ENCODE measurements at places on chromosomes 11 and 22.

- DNase-seq: no peak
These were observed 245.3 kb downstream of the FAM76B start for GRCh38 chr11:95544095-95544856.

DNA sequence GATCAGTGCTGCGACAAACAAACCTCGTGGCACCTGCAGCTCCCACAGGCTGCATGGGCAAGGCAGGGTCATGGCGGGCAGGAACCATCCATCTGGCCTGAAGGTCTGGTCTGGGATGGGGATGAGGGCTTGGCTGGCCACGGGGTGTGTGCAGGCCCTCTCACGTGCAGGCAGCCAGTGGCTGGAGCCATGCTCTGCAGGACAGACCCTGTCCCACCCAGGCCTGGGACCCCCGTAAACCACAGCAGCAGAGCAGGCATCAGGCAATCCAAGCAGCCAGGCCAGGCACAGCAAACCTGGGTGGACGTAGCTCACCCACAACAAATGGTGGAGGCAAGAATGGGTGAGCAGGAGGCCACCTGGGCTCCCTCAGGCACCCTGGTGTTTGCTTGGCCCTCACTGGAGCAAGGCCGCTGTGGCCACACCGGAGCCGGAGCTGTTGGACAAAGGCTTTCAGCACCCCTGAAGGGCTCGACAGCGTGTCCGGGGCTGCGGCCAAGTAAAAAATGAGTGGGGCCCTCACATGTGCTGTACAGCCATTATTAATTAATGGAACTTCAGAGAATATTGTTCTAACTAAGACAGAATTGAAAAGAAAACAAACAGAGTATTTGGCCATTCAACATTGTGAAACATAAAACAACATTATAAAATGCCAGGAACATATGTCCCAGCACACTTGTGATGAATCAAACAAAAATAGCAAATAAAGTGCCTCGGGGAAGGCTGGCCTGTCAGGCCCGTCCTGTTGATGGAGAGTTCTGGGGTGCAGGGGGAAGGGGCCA lies 24.0 kb upstream of the GNB1L start:
- no peak for DNase-seq

DNA sequence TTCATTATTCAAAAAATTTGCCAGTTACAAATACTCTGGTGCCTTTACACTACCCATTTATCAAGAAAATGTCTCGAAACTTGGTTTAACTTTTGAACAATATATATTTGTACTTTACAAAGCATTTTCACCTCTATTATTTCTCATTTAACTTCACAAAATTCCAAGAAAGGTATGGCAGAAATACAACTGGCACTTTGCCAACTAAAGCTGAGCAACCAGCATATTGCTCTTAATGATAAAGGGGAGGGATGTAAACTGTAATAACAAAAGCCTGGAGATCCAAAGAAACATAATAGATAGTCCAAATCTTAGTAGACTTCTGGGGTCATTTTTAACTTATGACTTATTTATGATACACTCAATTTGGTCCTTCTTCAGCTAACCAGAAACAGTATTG lies 7.7 kb downstream of the PITPNB start:
- no peak for DNase-seq

DNA sequence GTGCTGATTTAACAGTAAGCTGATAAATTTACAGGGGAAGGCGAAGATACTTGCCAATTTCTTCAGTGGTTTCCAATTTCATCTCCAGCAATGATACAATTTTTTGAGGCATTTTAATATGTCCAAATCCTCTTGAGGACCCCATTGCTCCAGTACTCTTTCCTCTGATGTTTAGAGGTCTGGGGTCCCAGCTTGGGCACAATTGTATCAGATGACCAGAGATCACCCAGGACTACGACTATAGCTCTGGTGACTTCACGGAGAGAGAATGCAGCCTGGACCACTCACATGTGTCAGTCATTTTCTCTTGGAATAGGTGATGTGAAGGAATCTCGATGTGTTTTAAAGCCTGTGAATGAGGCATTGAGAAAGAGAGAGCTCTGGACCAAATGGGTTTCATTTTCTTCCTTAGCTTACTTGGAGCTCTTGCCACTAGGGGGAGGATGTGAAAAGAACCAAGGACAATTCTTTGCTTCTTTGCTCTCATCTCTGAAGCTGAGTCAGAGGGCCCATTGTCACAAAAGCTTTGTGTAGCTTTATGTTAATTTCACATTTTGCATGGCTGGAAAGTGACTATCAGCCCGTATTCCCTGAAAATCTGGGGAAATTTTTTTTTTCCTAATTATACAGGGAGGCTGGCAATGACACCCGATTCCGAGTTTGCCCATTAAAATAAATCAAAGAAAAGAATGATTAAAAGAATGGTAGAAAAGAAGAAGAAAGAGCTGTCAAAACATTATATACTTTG lies 6.7 kb upstream of the CCDC90B start:
- peak; percentile 61 for DNase-seq

GRCh38 chr11:95387325-95387724 lies 156.3 kb upstream of the SESN3 start:
- DNase-seq: no peak

- peak; percentile 24 for DNase-seq
These were observed 73.2 kb downstream of the GGTLC2 start for GRCh38 chr22:22717664-22718063.

GRCh38 chr11:101342307-101342706 lies 212.7 kb upstream of the PGR start:
- no peak for DNase-seq

DNA sequence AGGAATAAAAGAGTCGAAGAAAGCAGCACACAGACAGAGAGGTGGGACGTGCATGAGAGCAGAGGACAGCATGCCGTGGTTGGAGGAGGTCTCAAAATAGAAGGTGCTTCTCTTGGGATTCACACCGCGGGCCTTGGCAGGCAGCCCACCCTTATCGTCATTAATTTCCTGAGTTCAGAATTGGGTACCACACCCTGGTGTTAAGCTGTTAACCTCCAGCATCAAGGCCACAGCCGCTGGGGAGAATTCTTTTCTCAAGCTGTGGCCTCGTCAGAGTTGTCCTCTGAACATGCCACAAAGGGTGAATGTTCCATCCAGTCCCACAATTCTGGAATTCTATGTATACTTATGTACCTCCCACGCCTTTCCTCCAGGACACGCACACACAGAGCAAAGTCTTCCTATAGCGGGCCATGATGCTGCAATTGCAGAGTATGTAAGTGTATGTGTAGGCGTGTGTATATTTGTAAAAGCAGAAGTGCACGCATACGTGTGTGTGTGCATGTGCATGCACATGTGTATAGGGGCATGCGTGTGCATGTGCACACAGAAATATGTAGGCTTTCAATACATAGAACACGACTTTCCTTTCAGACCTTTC lies 39.0 kb downstream of the ADAMTS8 start:
- no peak for DNase-seq

DNA sequence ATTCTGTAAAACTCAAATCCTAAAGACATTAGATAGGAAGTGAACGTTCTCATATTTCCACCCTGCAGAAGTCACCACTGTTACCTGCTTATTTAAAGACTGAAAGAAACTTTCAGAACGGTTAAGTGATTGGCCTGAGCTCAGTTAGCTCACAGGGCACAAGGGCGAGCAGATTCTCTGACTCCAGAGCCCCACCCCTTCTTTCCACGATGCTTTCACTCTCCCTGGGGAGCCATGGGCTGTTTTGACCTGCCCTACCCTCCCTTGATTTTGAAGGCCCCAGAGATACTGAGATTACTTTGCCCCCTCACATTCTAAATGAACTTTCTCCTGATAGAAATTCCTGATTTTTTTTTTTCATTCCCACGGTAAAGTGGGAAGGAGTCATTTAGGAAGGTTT lies 33.9 kb downstream of the ARHGAP1 start:
- no peak for DNase-seq

DNA sequence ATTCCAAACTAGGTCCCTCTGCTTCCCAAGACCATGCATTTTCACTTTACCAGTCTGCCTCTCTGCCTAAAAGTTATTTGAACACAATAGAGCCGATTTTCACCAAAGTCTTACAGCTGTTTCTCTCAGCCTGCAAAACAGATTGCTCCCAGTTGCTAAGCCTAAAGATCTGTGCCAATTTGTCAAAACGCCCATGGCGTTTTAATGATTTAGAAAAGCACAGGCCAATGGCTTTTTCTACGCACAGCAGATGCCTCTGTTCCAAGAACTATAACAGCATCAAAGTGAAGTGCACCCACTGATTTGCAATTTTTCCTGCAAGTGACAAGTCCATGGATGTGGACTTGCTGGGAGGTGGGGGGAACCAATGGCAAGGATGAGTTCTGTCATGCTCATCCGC lies 173.9 kb upstream of the SYN3 start:
- no peak for DNase-seq

All from common myeloid progenitor, CD34-positive (primary cell).